ENCODE measurements at places on chromosomes 1 and 21. TPM values are rescaled to one million over a fixed set of nuclear protein-coding genes. Genes with fewer than 3 reads are reported as not detected.

The ACKR1 gene
- total RNA-seq: not detected

The CFHR5 gene
- total RNA-seq: not detected

The CD84 gene
- not detected for total RNA-seq

The CFAP45 gene
- total RNA-seq: 0.61 TPM

The TMEM125 gene
- total RNA-seq: not detected

The ASAP3 gene
- 4.0 TPM for total RNA-seq

The DPT gene
- total RNA-seq: not detected

The TEDDM1 gene
- not detected for total RNA-seq

The MATN1 gene
- 0.15 TPM for total RNA-seq

The HAO2 gene
- total RNA-seq: not detected

The FAM72B gene
- total RNA-seq: 7.1 TPM
